Stimulated activated CD8-positive, alpha-beta memory T cell treated with anti-CD3 and anti-CD28 coated beads, Interleukin-4, amount 100 ng/mL, for 4 hours (primary cell): ENCODE measurements at places on chromosomes 5 and 9.

DNA sequence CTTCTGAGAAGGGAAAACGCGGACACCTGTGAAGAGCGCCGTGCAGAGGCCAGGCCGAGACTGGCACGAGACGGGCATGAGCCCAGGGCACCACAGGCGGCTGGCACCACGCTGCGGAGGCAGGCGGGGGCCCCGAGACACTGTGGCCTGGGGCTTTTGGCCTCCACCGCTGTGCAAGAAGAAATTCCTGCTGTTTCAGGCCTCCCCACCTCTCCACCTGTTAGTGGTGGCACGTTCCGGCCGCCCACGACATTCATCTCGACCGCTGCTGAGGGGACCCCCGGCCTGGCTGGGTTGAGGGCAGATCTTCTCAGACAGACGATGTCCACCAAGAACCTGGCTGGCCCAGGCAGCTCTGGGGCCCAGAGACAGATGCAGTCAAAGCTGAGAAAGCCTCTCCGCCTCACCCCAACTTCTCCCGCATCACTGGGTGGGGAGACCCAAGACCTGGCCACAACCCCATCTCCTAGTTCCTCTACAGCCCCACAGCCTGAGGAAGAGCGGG, 11.5 kb downstream of the NACC2 start:
- no peak for DNase-seq

- DNase-seq, result no peak
These were observed 545.8 kb downstream of the EBF1 start for GRCh38 chr5:158553962-158554336.

- DNase-seq, result no peak
These were observed 1.4 kb upstream of the PPP2CA start for GRCh38 chr5:134227259-134227658.

GRCh38 chr9:21605489-21605931, 123.4 kb upstream of the IFNE start:
- DNase-seq, result no peak

GRCh38 chr9:32454280-32454679, 69.8 kb downstream of the ACO1 start:
- no peak for DNase-seq

GRCh38 chr9:87884578-87885459, 2.1 kb downstream of the SPATA31E1 start:
- no peak for DNase-seq

DNA sequence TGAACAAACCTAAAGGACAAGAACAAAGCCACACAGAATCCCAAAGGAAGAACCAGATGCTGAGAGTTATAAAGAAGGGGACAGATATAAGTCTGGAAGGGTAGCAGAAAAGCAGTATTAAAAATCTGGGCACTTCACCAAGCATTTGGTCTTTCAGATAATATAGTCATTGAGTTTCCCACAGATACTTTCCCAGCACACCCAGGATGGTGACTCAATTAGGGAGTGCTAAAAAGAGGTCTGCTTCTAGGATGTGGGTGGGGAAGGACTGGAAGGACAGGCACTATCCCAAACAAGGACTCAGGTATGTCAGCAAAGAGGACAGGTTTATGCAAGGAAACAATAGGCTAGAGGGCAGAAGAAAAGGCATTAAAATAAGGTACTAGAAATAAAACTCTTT, 59.3 kb downstream of the DIAPH1 start:
- DNase-seq, result no peak

GRCh38 chr9:7115606-7116005, 357.8 kb downstream of the KDM4C start:
- no peak for DNase-seq

DNA sequence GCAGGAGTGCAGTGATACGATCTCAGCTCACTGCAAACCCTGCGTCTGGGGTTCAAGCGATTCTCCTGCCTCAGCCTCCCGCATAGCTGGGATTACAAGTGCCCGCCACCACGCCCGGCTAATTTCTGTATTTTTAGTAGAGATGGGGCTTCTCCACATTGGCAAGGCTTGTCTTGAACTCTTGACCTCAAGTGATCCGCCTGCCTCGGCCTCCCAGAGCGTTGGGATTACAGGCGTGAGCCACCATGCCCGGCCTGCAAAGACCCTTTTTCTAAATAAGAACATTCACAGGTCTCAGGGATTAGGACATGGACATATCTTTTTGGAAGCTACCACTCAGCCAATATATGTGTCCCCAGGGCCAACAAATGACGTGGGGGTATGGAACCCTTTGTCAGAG, 49.6 kb upstream of the GFPT2 start:
- DNase-seq, result no peak

GRCh38 chr9:127873886-127874285, 3.6 kb downstream of the AK1 start:
- DNase-seq, result no peak

- DNase-seq, result no peak
These were observed 364.3 kb upstream of the ADAMTSL1 start for GRCh38 chr9:18109675-18110074.
